ENCODE measurements at places on chromosomes 6 and 20. TPM values are rescaled to one million over a fixed set of nuclear protein-coding genes. Genes with fewer than 3 reads are reported as not detected.

HEY2 gene
- total RNA-seq, result 2.2 TPM

SIRPB2 gene
- under 0.01 TPM for total RNA-seq

AGER gene
- under 0.01 TPM for total RNA-seq

ELOVL4 gene
- 6.8 TPM for total RNA-seq

CST5 gene
- not detected for total RNA-seq

GJE1 gene
- not detected for total RNA-seq

TBXT gene
- not detected for total RNA-seq

CD24 gene
- 3.3 TPM for total RNA-seq

SPACA1 gene
- total RNA-seq, result not detected

HLA-DMB gene
- 2.2 TPM for total RNA-seq

KIAA1586 gene
- 17.4 TPM for total RNA-seq

HLA-DOA gene
- 2.4 TPM for total RNA-seq

STMN3 gene
- total RNA-seq, result 1.1 TPM

CNKSR3 gene
- total RNA-seq, result 5.4 TPM

C6orf15 gene
- total RNA-seq, result not detected

SLC32A1 gene
- not detected for total RNA-seq

CAP2 gene
- 10.0 TPM for total RNA-seq

ACAT2 gene
- total RNA-seq, result 41.6 TPM

FABP7 gene
- not detected for total RNA-seq

RNF217 gene
- total RNA-seq, result 22.8 TPM

NRSN1 gene
- total RNA-seq, result not detected

RARS2 gene
- total RNA-seq, result 50.7 TPM

OPN5 gene
- total RNA-seq, result not detected

ADGRG6 gene
- 0.36 TPM for total RNA-seq

C2 gene
- total RNA-seq, result 18.0 TPM

APOM gene
- total RNA-seq, result 1.2 TPM

HMGCLL1 gene
- total RNA-seq, result 0.36 TPM

TPBG gene
- total RNA-seq, result 47.8 TPM

STMND1 gene
- not detected for total RNA-seq

LPA gene
- not detected for total RNA-seq

CHMP4B gene
- total RNA-seq, result 40.1 TPM

BTN1A1 gene
- under 0.01 TPM for total RNA-seq

CCN6 gene
- 6.8 TPM for total RNA-seq

PAX1 gene
- under 0.01 TPM for total RNA-seq

RAB44 gene
- under 0.01 TPM for total RNA-seq
